K562 (cell line): ENCODE measurements at places on chromosomes 3 and 15.
A peak's percentile ranks its signal among the peaks of the same experiment; 100 is the strongest.

DNA sequence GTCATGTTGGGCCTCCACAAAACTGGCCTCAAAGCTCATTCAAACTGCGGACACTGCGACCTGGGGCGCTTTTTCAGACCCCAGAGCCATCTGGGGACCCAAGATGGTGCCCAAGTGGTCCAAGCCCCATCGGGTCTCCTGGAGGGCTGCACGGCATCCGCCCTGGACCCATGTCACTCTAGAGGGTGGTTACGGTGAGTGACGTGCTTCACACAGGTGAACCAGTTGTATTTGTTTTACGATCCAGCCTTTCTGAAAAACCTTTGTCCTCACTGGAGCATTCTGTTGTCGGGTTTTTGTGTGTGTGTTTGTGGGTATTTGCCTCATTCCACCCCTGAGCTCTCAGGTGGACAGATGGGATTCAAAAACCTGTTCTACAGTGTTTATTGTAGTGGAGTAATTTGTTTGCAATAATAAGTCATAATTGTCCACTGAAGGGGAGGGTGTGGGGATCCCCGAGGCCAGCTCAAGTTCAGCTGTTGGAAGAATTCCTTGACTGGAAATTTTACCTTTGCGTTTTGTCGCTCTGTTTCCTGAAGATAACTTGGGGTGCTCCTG is 1.9 kb downstream of the SLC51A start:
- H3K36me3 ChIP-seq = no peaks in the 10 kb centered on the region
- no peak for DNase-seq
- H3K27ac ChIP-seq = no peak overlapping the region
- no peak overlapping the region for H3K4me3 ChIP-seq
- peaks cover 4% of the 10 kb centered on the region; the same call in 1 of the 3 replicates for H3K4me1 ChIP-seq
- H3K27me3 ChIP-seq = no peaks in the 10 kb centered on the region

DNA sequence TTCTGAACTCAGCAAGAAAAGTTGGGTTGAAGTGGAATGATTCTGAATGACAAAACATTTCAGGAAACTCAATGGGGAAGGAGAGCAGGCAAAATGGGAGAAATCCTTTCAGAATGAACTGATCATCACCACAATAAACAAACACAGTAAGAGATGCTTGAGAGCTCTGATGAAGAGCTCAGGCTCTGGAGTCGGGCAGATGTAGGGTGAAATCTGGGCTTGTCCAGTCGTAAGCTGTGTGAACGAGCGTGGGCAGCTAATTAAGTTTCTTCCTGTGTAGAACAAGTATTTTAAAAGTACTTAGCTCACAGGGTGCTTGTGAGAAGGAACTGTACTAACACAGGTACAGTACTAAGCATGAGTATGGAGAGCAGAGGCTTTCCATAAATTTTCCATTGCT is 406.2 kb downstream of the FOXP1 start:
- DNase-seq = no peak
- no peak overlapping the region for H3K4me3 ChIP-seq
- no peaks in the 10 kb centered on the region for H3K4me1 ChIP-seq
- no peak overlapping the region for H3K27ac ChIP-seq
- H3K27me3 ChIP-seq = no peaks in the 10 kb centered on the region

- no peak overlapping the region for H3K27ac ChIP-seq
- H3K4me1 ChIP-seq = no peaks in the 10 kb centered on the region
Observed at GRCh38 chr3:59957150-59957549, 907.3 kb upstream of the CFAP20DC start.

DNA sequence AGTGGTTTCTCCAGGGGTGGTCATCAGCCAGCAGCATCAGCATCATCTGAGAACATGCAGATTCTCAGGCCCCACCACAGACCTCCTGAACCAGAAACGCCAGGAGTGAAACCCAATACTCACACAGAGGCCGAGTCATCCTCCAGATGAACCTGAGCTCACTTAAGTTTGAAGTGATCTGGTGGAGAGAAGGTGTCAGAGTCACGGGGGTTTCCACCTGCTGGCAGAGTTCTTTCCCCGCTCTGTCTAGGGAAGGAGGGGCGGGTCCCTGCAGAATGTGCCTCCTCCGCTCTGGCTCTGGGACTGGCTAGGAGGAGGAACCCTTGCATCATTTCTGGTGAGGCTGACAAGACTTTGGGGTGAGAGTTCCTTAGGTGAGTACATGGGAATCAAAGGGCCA is 13.3 kb upstream of the KIF23 start:
- H3K4me1 ChIP-seq = no peaks in the 10 kb centered on the region; the same call in 2 of the 3 replicates
- no peak for DNase-seq
- H3K27ac ChIP-seq = no peak overlapping the region

DNA sequence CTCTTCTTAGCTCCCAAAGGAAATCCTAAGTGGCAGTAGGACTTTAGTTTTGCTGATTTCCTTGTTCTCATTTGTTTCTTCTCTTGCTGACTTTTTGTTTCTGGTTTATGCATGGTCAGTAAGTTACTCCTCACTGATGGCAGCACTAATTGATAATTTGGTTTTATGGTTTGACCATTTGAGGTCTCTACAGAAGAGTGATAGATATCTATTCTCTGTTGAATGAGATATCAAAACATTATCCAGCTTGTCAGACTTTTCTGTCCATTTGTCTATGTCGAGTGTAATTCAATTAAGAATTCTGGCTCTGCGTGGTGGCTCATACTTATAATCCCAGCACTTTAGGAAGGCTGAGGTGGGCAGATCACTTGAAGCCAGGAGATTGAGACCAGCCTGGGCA is 84.5 kb upstream of the PLXND1 start:
- H3K27me3 ChIP-seq = no peaks in the 10 kb centered on the region
- H3K27ac ChIP-seq = no peak overlapping the region
- H3K4me3 ChIP-seq = no peak overlapping the region
- peaks cover 7% of the 10 kb centered on the region; the same call in 2 of the 3 replicates for H3K4me1 ChIP-seq

- no peak overlapping the region for H3K27ac ChIP-seq
- H3K4me3 ChIP-seq = no peak overlapping the region
Observed at GRCh38 chr3:97927704-97928103, 44.5 kb downstream of the RIOX2 start.

DNA sequence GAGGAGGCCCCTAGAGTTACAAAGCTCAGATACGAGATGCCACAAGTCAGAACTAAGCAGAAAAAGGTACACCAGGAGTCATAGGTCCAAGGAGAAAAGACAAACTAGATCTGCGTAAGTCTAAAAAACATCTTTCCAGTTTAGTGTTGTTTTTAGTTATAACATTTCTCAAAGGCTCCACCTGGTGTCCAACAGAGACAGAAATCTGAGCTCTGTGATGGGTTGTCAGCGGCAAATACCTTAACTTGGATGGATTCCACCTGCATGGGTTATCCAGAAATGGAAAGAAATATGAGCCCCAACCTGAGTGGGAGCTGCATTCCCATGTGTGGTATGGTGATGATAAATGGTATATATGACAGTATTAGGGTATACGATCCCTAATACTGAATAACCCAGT is 238.6 kb upstream of the CHRM5 start:
- no peak overlapping the region for H3K4me3 ChIP-seq
- H3K27ac ChIP-seq = no peak overlapping the region
- no peaks in the 10 kb centered on the region for H3K36me3 ChIP-seq
- no peaks in the 10 kb centered on the region for H3K27me3 ChIP-seq

DNA sequence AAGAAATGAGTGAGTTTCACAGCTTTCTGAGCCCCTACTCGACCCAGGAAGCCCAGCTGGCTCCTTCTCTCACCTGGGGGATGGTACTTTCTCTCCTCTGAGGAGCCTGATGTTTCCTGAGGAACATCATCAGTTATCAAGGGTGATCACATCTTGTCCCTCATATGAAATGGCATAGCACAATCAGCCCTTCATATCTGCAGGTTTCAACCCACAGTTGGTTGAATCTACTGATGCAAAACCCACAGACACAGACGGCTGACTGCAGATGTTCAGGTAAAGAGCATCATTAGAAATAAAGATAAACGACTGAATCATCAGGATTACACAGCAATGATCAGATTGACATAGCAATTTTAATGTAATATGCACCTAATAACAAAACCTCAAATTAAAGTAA is 93.6 kb upstream of the OSTN start:
- no peak overlapping the region for H3K27ac ChIP-seq
- H3K36me3 ChIP-seq = no peaks in the 10 kb centered on the region
- H3K27me3 ChIP-seq = no peaks in the 10 kb centered on the region
- H3K4me3 ChIP-seq = no peak overlapping the region
- no peaks in the 10 kb centered on the region for H3K4me1 ChIP-seq

GRCh38 chr3:177444696-177445095 is 247.4 kb upstream of the TBL1XR1 start:
- H3K4me1 ChIP-seq = peaks cover 4% of the 10 kb centered on the region; the same call in 1 of the 3 replicates
- no peaks in the 10 kb centered on the region for H3K36me3 ChIP-seq
- no peaks in the 10 kb centered on the region for H3K27me3 ChIP-seq
- H3K27ac ChIP-seq = no peak overlapping the region

DNA sequence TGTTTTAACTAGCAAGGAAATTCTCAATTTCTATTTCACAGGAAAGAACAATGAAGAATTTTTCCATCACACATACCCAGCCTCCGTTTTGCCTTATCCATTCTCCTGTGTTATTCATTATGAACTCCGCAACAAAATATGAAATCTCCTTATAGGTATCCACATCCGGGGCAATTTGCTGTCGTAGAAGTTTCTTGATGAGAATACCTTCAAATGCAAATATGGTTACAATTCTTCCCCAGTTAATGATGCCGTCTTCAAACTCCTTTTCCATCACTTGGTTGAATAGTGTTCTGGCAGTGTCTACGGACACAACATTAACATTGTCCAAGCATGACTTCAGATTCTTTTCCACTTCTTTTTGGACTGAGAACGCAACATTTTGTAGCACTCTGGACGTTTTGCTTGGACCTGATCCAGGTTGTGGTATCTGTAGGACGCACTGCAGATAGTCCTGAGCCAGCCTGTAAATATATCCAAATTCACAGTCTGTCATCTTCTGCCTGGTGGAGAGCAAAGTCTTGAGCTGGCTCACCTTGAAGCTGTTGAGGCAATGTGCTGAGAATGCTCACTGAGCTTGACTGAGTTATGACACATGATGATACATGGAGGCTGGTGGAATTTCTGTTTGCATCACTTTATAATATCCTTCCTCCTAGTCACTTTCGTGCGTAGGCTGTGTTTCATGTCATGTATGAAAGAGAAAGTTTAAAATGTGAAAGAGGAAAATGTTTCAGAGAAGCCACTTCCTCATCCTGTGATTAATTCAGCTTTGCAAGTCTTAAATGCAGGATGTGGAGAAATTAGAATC is at the start of gene BCL2A1:
Gene BCL2A1, minus strand, starts transcription at position 573 of the 811 bp plus-strand sequence. Its CDS starts 77 bp downstream, at position 496.
- H3K36me3 ChIP-seq = no peaks in the 10 kb centered on the region
- no peaks in the 10 kb centered on the region for H3K27me3 ChIP-seq
- peaks cover 29% of the 10 kb centered on the region for H3K4me1 ChIP-seq
- peak within 1 kb of the TSS; percentile 2; the same call in 1 of the 3 replicates for H3K27ac ChIP-seq

DNA sequence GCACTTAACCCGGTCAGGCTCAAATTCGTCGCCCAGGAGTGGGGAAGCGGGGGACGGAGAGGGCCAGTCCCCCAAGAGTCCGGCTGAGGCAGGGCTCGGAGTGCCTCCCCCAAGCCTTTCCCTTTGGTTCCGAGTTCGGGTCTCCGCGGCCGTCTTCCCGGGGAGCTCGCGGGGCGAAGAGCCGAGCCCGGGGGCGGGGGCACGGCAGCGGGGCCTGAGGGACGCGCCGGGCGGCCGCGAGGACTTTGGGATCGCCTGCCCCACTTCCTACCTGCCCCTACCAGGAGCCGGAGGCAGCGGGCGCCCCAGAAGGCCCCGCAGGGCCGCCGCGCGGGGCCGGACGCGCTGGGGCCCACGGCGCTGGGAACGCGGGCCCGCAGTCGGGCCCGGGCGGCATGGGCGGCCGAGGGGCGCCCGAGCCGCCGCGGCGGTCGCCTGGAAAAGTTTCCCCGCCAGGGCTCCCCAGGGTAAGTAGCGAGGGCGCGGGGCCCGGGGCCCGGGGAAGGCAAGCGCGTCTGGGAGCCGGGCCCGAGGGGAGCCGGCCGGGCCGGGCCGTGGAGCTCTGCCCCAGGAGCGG is 2.8 kb downstream of the FURIN start:
- peaks cover 31% of the 10 kb centered on the region for H3K36me3 ChIP-seq
- peaks cover 76% of the 10 kb centered on the region for H3K4me1 ChIP-seq
- DNase-seq = peak; percentile 66
- peak overlapping the region; percentile 78 for H3K4me3 ChIP-seq
- H3K27me3 ChIP-seq = no peaks in the 10 kb centered on the region; the same call in 2 of the 3 replicates

- H3K4me1 ChIP-seq = no peaks in the 10 kb centered on the region
- no peak overlapping the region for H3K27ac ChIP-seq
- no peaks in the 10 kb centered on the region for H3K27me3 ChIP-seq
- no peak for DNase-seq
Observed at GRCh38 chr15:78156653-78157052, 7.5 kb downstream of the IDH3A start.

DNA sequence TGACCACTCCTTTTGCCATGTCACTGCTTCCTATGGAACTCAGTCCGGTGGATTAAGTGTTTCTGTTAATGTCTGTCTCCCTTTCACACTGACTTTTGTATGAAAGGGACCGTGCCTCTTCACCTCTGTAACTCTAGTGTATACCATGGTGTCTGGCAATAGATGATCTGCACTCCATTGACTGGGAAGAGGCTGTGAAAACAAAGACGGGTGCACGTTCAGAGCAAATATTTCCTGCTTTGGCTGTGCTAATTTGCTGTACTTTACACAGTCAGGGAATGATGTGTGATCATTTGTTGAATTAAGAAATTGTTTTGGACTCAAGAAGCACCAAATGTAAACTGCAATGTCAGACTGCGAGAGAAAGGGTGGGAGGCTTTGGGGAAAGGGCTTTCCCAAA is 315.2 kb downstream of the RORA start:
- H3K4me3 ChIP-seq = no peak overlapping the region
- no peaks in the 10 kb centered on the region for H3K36me3 ChIP-seq
- no peaks in the 10 kb centered on the region; the same call in 2 of the 3 replicates for H3K27me3 ChIP-seq

GRCh38 chr3:184255291-184256039 is 5.9 kb downstream of the CAMK2N2 start:
- H3K4me3 ChIP-seq = no peak overlapping the region
- H3K27me3 ChIP-seq = no peaks in the 10 kb centered on the region
- H3K4me1 ChIP-seq = peaks cover 3% of the 10 kb centered on the region; the same call in 2 of the 3 replicates
- DNase-seq = no peak

GRCh38 chr15:89785064-89785773 is 9.1 kb downstream of the MESP2 start:
- no peak overlapping the region for H3K27ac ChIP-seq
- no peak for DNase-seq
- no peaks in the 10 kb centered on the region for H3K27me3 ChIP-seq
- H3K36me3 ChIP-seq = no peaks in the 10 kb centered on the region
- peaks cover 36% of the 10 kb centered on the region for H3K4me1 ChIP-seq

GRCh38 chr15:70165716-70166284 is 68.1 kb upstream of the TLE3 start:
- no peak overlapping the region for H3K4me3 ChIP-seq
- no peak for DNase-seq
- no peak overlapping the region for H3K27ac ChIP-seq
- no peaks in the 10 kb centered on the region for H3K36me3 ChIP-seq

DNA sequence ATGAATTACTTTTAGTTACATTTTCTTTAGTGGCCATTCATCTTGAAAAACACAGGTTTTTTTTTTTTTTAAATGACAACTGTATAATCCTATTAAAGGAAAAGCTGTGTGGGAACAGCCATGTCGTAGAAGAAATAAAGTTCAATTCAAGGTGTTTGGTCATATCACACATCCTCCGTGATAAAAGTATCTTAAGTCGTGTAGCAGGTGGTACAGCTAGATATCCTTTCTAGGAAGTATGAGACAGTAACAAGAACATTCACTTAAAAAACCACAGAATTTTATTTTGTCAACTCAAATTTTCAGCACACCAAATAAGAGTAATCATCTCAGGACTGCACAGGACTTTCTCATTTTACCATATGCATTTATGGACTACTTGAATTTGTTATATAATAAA is 16.1 kb downstream of the ZDHHC23 start:
- no peaks in the 10 kb centered on the region for H3K36me3 ChIP-seq
- H3K4me3 ChIP-seq = no peak overlapping the region
- DNase-seq = no peak

GRCh38 chr3:71478568-71478967 is 105.0 kb downstream of the FOXP1 start:
- H3K4me1 ChIP-seq = no peaks in the 10 kb centered on the region
- H3K27ac ChIP-seq = no peak overlapping the region
- no peaks in the 10 kb centered on the region for H3K36me3 ChIP-seq
- H3K27me3 ChIP-seq = no peaks in the 10 kb centered on the region
- no peak for DNase-seq
